Prostate gland (tissue), 2 donors: ENCODE measurements at places on chromosomes 1 and 21. TPM values are rescaled to one million over a fixed set of nuclear protein-coding genes. Genes with fewer than 3 reads are reported as not detected.

DNA sequence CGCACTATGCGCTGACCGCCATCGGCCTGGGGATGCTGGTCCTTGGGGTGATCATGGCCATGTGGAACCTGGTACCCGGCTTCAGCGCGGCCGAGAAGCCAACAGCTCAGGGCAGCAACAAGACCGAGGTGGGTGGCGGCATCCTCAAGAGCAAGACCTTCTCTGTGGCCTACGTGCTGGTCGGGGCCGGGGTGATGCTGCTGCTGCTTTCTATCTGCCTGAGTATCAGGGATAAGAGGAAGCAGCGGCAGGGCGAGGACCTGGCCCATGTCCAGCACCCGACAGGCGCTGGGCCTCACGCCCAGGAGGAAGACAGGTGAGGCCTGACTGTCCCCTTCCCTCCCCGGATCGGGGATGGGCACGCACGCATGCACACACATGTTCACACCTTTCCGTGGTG is 31.9 kb upstream of the FHAD1 start:
- H3K4me1 ChIP-seq = no peaks in the 10 kb centered on the region
- no peak overlapping the region for H3K4me3 ChIP-seq
- H3K27ac ChIP-seq = peak overlapping the region; percentile 53
- DNase-seq = no peak

DNA sequence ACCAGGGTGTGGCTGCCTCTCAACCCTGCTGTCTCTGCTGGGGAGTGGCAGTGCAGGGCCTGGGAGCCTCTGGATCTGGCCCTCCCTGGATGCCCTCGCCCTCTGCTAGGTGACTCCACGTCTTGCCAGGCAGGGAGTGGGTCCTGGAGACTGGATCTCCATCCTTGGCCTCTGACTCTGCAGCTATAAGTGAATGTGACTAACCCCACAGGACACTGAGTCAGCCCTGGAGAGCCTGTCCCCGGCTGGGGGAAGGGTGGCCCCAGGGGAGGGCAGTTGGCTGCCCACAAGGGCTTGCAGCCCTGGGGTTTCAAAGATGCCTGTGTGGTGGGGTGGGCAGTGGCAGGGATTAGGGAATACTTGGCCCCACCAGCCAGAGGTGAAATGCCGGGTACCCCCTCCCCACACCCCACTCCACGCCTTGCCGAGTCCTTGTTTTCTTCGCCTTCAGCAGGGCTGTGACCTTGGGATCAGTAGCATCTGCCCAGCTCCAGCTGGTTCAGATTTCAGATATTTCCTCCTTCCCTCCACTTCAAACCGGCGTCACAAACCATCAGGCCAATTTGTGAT is 1.9 kb upstream of the MYBPH start:
- no peak for DNase-seq
- no peaks in the 10 kb centered on the region for H3K4me1 ChIP-seq
- no peak overlapping the region for H3K4me3 ChIP-seq
- no peak overlapping the region for H3K27ac ChIP-seq
- H3K36me3 ChIP-seq = no peaks in the 10 kb centered on the region
- H3K27me3 ChIP-seq = no peaks in the 10 kb centered on the region

DNA sequence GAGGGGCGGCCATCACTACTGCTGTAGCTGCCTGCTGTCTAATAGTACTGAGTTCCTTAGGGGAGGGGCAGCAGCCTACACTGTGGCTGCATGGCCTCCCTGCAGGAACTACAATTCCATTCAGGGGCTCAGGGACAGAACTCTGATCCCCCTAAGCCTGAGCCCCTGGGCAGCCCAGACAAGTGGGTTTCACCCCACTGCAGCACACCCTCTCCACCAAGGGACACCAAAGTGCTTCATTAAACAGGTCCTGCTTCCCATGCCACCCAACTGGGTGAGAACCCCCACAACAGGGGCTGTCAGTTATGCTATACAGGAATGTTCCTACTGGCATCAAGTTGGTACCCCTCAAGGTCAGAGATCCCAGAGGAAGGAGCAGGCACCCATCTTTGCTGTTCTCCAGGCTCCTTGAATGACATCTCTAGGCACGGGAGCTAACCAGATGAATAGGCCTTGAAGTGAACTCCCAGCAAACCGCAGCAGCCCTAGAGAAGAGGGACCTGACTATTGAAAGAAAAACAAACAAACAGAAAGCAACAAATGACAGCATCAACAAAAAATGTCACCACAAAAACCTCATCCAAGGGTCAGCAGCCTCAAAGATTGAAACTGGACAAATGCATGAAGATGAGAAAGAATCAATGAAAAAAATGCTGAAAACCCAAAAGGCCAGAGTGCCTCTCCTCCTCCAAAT is 437.4 kb downstream of the NUF2 start:
- H3K27ac ChIP-seq = no peak overlapping the region
- H3K36me3 ChIP-seq = no peaks in the 10 kb centered on the region
- no peak overlapping the region for H3K4me3 ChIP-seq
- no peaks in the 10 kb centered on the region for H3K4me1 ChIP-seq
- DNase-seq = no peak

DNA sequence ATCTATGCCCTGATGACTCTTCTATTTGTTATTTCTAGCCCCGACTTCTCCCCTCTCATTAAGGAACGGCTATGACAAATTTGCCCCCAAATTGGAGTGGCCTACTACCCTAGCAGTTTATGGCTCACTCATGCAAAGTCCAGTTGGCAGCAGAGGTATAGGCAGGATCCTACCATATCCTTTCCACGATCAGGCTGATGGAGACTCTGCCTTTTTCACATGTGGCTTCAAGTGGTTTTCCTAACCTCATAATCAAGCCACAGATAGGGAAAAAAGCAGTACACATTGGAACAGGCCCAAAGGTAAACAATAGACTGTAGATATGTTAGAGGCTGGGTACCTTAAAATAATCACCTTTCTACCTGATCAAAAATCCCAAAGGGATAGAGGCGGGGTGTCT is 292.5 kb downstream of the NCAM2 start:
- H3K4me3 ChIP-seq = no peak overlapping the region
- DNase-seq = no peak
- no peak overlapping the region for H3K27ac ChIP-seq
- no peaks in the 10 kb centered on the region for H3K4me1 ChIP-seq
- no peaks in the 10 kb centered on the region for H3K36me3 ChIP-seq

GRCh38 chr21:37435711-37436110 is 69.1 kb downstream of the DYRK1A start:
- H3K4me3 ChIP-seq = no peak overlapping the region
- H3K4me1 ChIP-seq = no peaks in the 10 kb centered on the region
- DNase-seq = no peak
- H3K27ac ChIP-seq = no peak overlapping the region
- H3K36me3 ChIP-seq = no peaks in the 10 kb centered on the region

DNA sequence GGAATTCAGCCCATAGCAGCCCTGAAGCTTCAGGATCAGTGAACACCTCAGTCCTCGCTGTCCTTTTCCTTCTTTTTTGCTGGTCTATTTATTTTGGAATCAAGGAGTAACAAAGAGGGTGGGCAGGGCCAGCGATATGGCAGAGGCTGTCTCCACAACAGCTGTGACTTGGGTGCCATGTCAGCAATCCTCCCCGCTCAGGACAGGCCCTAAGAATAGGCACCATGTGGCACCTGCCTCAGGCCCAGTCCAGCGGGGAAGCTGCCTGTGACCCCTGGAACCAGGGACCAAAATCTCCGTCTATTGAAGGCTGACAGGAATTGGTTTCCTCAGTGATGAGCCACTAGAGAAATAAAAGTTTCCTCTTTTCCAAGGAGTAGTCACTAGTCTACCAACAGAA is 58.6 kb upstream of the TNR start:
- no peaks in the 10 kb centered on the region for H3K36me3 ChIP-seq
- no peaks in the 10 kb centered on the region for H3K4me1 ChIP-seq
- no peak overlapping the region for H3K27ac ChIP-seq
- DNase-seq = no peak
- H3K27me3 ChIP-seq = no peaks in the 10 kb centered on the region

CATSPERE gene
- total RNA-seq = 0.32 TPM

GJA4 gene
- total RNA-seq = 3.8 TPM

- no peaks in the 10 kb centered on the region for H3K27me3 ChIP-seq
- no peaks in the 10 kb centered on the region for H3K36me3 ChIP-seq
- H3K27ac ChIP-seq = no peak overlapping the region
- H3K4me3 ChIP-seq = no peak overlapping the region
- no peak for DNase-seq
Observed at GRCh38 chr1:85894651-85895050, 186.4 kb upstream of the ZNHIT6 start.

DNAJC28 gene
- 2.3 TPM for total RNA-seq
